Hypothalamus (tissue), 51 donors: ENCODE measurements at places on chromosomes 11 and 22.

- DNase-seq, result no peak
Measured at GRCh38 chr22:36201630-36202319, at the start of gene APOL4. APOL4 (minus strand) TSS chr22:36201809; CDS start chr22:36201734, 75 bp downstream.

DNA sequence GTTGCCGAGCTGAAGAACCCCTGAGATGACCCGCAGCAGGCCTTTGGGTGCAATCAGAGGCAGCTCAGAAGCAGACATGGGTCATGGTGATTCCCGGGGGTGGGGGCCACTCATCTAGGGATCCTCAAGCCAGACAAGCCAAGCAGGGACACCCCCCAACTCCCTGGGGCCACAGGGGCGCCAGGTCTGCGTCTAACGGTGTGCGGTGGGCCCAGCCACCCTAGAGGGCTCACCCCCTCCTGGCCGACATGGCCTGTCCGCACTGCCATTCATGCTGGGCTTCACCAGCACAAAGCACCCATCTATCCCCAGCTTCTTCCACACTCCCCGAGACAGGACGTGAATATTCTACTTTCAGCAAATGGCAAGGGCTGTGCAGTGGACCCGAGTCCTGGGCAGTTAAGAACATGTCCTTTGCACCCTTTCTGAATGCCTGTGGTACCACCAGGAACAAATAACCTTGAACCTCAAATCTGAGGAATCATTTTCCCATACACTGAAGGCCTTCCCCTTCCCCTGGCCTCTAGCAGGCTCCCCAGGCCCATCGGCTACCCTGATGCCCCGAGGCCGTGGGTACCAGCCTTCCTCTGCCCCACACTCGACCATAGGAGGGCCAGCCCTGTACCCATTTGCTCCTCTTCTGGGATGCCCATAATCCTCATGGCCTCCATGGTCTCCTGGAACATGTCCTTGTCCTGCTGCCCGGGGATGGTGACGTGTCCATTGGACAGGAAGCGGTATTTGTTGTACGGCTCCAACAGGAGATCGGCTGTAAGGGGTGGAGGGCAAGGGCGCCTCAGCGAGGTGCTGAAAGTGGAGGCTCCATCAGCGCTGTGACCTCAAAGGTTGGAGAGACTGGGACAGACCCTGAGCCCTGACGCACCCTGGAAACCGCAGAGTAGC, 66.9 kb downstream of the APOL1 start:
- DNase-seq, result no peak

- no peak for DNase-seq
Measured at GRCh38 chr11:101620026-101620425, 36.2 kb upstream of the TRPC6 start.

DNA sequence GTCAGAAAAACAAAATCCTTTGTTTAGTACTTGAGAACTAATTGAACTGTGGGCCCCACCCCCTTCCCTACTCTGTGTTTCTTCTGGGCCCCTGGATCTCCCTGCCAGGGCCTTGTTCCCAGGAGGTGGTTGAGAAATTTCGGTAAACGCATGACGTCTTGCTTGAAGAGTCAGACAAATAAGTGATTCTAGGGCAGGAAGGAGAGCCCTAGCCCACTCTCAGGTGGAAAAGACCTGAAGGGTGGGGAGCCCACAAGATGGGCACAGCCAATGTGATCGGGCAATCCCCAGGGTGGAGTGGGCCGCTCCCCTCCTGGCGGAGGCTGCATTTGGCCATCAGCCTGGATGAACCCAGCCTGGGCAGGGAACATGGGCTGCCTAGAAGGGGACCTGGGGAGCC, 16.8 kb upstream of the P2RY2 start:
- DNase-seq, result no peak

- DNase-seq, result no peak
Measured at GRCh38 chr11:73991471-73992006, 8.9 kb upstream of the UCP2 start.

DNA sequence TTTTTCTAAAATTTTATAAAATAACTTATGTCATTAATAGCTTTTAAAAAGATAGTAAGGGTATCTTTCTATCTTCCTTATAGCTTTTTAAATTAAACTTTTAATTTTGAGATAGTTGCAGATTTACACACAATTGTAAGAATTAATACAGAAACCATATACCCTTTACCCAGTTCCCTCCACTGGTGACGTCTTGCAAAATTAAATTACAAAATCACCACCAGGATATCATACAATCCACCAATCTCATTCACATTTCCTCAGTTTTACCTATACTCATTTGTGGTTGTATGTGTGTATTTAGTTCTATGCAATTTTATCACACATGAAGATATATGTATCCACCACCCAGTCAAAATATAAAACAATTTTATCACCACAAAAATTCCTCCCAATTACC, 10.0 kb downstream of the SBF2 start:
- no peak for DNase-seq

- DNase-seq, result no peak
Measured at GRCh38 chr11:123671534-123671933, 17.1 kb upstream of the SCN3B start.

GRCh38 chr11:122339436-122340060, 223.5 kb upstream of the BLID start:
- DNase-seq, result no peak

- no peak for DNase-seq
Measured at GRCh38 chr11:46402957-46403902, 11.7 kb upstream of the CHRM4 start.

DNA sequence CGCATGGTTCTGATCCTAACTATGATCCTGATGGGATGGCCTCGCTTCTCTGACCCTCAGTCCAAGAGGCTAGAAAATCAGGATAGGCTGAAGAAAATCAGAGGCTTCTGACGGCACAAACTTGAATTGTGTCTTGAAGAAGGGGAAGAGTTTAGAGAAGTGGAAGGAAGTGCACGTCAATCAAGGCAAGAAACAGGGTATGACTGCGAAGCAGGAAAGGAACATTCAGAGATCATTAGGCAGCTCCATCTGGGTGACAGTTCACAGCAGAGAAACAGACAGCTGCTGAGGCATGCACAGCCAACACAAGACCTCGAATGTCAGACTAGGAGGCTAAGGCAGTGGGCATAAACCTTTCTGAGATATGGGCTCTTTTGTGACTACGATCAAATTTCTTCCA, 29.3 kb downstream of the CLPB start:
- no peak for DNase-seq

- no peak for DNase-seq
Measured at GRCh38 chr11:76600124-76600655, 70.4 kb downstream of the LRRC32 start.

DNA sequence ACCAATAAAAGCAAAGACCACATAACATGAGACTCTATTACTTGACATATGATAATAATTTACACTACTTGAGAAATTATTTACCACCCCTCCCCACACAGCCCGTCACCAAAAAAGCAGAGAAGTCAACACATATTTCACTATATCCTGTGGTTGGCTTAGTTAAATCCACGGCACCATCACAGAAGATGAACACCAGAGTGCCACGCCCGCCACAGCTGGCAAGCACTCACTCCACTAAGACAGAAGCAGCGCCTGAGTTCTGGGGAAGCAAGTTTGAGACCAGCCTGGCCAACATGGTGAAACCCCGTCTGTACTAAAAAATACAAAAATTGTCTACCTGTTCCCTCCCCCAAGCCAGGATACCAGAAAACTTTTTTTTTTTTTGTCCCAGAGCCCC, 53.1 kb downstream of the PACSIN2 start:
- no peak for DNase-seq

GRCh38 chr11:92253945-92254344, 29.3 kb downstream of the FAT3 start:
- DNase-seq, result no peak

DNA sequence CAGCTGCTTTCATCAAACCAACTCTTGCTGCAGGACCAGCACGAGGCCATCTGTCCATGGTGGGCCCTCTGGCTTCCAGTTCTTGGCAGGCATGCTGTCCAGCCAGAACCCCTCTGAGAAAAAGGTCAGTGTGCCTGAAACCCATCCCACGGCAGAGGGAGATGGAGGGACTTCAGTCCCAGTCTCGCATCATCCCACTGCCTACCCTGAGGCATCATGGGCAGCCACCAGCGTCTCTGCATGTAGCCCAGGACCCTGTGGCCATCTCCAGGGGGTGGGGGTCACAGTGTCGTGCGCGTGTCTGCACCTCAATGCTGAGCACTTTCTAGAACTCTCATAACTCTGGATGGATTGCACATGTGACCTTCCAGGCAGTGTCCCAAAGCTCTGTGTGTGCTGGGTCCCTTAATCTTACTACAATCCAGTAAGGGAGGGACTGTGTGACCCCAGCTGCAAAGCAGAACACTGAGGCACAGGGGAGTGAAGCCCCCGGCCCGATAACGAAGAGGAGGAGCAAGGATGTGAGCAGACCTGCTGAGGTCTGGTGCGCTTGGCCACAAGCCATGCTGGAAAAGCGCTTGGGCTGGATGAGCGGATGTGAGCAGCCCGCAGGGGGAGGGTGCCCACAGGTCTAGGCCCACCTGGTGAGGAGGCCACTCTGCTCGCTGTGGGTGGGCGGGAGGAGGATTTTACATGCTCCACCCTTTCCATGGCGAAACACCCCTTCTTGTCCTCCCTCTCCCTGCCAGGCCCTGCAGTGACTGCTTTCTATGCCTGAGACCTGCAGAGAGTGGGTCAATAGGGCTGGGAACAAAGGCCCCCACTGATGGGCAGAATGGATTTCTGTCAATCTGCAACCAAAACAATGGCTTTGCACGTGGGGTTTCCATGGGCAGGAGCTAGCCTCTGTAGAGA, 1401.0 kb downstream of the BRD1 start:
- DNase-seq, result no peak

GRCh38 chr22:31241200-31241599, 29.1 kb downstream of the LIMK2 start:
- DNase-seq, result no peak
